Stimulated activated naive CD4-positive, alpha-beta T cell (primary cell): ENCODE measurements at places on chromosomes 1 and 21.

- no peak for DNase-seq
These were observed 108.0 kb upstream of the ADAR start for GRCh38 chr1:154716011-154716410.

DNA sequence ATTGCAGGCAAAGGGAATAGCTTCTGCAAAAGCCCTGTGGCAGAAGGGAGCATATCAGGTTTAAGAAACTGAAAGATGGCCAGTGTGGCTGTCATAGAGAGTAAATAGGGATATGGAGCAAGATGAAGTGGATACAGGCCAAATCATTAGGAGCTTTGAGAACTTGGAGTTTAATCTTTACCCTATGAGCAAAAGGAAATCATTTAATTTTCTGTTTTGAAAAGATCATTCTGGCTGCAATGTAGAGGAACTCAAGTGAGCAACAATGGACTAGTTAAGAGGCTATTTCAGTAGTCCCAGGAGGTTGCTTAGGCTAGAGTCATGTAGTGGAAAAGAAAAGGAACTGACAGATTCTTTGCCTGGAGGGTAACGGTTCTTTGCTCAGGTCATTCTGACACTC lies 47.2 kb downstream of the RAP1A start:
- DNase-seq: no peak

- DNase-seq: no peak
These were observed 9.8 kb downstream of the ETV3L start for GRCh38 chr1:157089789-157090188.

- peak; percentile 38 for DNase-seq
These were observed 520 bp downstream of the TMEM201 start for GRCh38 chr1:9589144-9589718.

DNA sequence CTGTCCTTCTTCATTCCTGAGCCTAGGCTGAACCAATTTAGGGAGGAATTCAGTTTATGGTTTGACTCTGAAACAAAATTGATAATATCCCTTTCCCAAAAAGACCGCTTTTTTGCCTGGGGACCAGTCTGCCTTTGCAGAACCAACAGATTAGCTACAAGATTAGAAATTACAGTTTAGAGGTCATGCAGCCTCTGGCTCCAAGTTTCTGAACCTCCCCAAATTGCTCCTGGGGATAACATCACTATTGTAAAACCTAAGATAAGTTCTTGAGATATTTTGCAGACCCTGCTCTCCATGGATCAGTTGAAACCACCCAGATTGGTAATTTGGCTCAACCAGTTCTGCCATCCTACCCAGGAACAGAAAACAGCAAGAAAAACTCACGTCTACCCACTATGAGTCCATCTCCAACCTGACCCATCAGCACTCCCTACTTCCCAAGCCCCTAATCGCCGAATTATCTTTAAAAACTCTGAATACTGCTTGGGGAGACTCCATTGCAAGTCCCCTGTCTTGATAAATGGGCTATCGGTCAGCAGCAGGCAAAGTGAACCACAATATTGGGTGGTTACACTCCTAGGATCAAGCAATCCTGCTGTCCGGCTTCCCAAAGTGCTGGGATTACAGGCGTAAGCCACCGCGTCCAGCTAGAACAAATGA lies 605 bp upstream of the RABGGTB start:
- no peak for DNase-seq

DNA sequence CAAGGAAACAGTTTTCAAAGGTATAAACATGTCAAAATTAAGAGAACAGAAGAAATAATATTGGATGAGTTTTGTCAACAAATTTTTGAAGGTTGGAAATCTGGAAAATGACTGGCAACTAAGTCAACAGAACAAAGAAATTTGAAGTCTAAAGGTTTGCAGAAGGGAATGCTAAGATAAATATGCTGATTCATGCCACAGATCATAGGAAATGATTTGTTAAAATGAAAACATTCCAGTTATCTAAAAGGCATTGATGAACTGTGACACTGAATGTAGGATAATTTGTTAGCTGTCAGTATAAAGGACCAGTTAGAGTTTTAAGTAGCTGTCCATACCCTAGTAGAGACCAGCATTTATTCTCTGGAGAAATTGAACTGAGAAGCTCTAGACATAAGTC lies 157.9 kb upstream of the CHRM3 start:
- no peak for DNase-seq
